Ammon's horn (tissue), 1 donor: ENCODE measurements at places on chromosomes 1 and 21.

GRCh38 chr21:20856926-20857325 is 141.3 kb upstream of the NCAM2 start:
- DNase-seq, result no peak

GRCh38 chr1:61979729-61980128 is 214.9 kb upstream of the L1TD1 start:
- DNase-seq, result no peak

- no peak for DNase-seq
Measured at GRCh38 chr1:188794969-188795368, 1682.7 kb downstream of the BRINP3 start.

GRCh38 chr1:47514229-47514628 is 76.4 kb downstream of the FOXD2 start:
- no peak for DNase-seq

- peak; percentile 48 for DNase-seq
Measured at GRCh38 chr1:58815069-58815685, 31.3 kb upstream of the JUN start.

DNA sequence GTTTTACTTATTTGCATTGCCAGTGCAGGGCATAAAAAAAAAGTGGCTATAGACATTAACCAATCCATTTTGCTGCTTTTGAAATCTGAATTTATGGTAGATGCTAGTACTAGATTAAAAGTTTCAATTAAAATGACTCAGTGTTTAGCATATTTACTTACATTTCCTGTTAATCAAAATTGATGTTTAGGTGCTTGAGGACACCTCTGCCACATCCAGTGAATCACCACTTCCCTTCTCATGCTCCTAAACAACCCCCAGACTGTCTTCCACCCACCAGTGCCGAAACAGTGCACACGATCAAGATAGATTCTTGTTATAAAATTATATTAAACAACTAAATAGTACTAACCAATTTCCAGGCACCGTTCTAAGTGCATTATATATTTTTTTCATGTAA is 32.7 kb downstream of the HSD17B7 start:
- no peak for DNase-seq

- no peak for DNase-seq
Measured at GRCh38 chr1:172185996-172186395, 234.5 kb upstream of the C1orf105 start.
